ENCODE measurements at places on chromosomes 5 and 9.
A peak's percentile ranks its signal among the peaks of the same experiment; 100 is the strongest.

- DNase-seq: peak; percentile 22
Measured at GRCh38 chr9:18791074-18791473, 241.9 kb downstream of the SAXO1 start.

DNA sequence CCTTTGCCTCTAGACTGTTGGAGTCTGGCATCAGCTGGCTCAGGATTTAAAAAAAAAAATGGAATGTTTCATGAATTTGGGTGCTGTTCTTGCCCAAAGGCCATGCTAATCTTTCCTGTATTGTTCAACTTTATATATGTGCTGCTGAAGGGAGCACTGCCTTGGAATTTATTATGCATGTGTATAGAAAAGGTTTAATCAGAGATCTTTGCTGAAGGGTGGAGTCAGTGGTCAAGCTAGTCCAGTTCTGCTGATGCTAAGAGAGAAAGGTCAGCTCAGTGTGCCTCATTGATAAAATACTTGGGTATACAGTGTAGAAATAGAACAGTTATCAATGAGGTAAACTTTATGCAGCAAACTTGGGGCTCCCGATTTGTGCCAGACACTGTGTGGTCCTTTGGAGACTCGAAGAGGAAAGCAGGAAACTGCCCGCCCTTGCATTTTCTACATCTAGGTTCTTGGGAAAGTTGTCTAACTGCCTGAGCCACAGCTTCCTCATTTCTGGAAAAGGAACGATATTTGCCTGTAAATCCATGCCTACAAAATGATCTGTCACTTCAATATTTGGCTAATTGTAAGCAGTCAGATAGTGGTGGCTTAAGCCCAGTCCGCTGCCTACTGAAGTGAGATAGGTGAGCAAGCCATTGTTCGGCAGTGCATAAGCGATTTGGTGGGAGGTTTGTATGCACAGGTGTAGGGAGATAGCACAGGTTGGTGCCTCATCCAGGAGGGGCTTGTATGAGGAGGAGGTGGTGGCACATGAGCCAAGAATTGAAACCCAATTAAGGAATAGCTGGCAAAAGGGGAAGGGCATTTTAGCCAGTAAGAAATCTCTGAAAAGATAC lies 29.2 kb upstream of the GTF2H2C start:
- no peak for DNase-seq

GRCh38 chr5:143403593-143404415 lies at the start of gene NR3C1:
TSS of gene NR3C1 (minus strand) at chr5:143403686. CDS start at chr5:143400839, 2,847 bp downstream.
- peak; percentile 86 for DNase-seq

GRCh38 chr5:57839025-57839424 lies 356.4 kb upstream of the ACTBL2 start:
- peak; percentile 64 for DNase-seq

DNA sequence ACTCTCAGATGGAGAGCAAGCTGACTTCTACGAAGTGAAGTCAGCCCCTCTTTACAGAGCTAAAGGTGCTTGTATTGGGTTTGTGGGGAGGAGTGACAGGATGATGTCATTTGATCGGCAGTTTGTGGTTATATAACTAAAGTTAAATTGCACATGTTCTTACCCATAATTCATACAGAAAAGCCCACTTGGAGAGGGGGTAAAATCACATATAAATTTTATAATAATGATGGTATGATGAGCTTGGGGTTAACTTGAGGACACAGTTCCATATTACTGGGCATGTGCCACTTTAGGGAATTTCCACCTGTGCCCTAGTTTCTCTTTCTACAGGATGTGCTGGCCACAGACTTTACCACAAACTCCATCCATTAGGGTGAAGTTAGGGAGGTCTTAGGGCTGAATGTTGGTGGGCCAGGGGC lies 1178.6 kb upstream of the CDH9 start:
- DNase-seq: peak; percentile 24

GRCh38 chr5:45171563-45171962 lies 362.8 kb downstream of the MRPS30 start:
- DNase-seq: no peak

DNA sequence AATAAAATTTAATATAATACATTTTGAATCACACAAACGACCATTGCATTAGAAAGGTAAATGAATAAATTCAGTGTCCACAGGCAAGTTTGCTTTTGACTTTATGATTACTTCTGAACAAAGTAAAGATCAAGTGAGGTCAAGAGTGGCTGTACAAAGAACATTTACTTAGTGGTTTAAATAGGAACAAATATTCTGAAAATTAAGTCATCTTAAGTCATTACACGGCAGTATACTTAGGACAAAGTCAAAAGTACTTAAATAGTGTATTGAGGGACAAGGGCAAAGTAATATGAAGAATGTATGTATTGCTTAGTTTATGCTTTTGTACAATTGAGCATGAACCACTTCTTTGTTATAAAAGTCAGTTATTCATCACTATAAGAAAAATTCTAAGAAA lies 1511.2 kb upstream of the CDH9 start:
- no peak for DNase-seq

DNA sequence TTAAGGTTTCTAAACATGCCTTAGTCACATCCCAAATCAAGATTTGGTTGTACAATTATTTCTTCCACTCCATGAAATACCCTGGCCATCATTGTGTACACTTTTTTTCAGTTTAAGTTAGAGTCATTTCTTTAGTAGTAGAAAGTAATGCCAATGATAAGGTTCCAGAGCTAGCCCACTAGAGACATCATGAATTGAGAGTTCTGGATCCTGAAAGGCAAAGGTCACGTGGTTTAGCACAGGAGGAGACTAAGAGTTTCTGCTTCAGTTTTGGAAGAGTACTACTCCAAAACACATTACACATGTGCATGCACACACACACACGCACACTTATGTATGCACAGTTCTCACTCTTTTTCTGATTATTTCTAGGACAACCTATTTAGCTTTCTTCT lies 4.8 kb upstream of the SREK1 start:
- DNase-seq: no peak

DNA sequence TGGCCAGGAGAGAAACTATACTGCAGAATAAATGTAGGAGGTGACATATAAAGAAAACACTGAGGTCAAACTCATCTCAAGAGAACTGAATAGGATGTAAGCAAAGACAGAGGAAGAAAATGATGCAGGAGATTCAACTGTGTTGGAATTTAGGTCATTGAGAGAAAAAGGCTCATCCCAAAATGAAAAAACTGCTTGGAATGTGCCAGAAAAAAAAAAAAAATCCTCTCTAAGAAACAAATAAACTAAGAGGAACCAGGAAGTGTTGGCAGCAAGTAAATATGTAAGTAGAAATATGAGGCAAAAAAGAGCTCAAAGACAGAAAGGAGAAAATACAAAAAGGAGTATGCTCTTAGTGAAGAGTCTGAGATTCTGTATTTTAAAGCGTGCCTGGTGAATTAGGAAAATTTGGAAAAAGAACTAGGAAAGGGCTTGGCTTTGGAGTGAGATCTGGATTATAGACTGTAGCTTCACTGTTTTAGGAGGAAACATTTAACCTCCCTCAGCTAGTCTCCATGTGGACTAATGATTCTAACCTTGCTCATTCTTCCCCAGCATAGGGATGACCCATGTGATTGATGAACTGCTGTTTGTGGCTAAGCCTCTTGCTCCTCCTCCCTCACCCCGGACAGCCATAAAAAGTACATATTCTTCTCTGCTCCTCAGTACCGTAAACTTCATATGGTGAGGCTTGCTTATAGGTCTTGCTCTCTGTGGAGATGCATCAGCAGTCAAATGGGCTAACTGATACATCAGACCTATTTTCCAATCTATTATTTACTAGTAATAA lies 185.6 kb upstream of the POU5F2 start:
- peak; percentile 1 for DNase-seq

GRCh38 chr5:68289498-68289897 lies 73.9 kb downstream of the PIK3R1 start:
- no peak for DNase-seq

DNA sequence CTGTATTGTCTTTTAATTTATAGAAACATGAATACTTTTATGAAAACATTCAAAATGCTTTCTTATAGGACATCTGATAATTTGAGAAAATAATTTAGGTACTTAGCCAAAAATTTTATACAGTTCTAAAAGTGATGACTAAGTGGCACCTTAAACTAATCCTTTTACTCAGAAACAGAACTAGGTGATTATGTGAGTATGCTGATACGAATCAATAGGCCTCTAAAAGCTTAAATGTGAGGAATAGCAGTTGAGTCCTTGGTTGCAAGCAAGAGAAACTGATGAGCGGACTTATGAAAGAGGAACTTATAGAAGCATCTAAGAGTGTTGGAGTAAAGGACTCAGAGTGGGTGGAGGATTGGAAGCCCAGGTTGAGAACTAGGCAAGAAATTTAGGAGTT lies 26.4 kb downstream of the ANXA1 start:
- DNase-seq: no peak

- DNase-seq: no peak
Measured at GRCh38 chr5:108382784-108383330, 959 bp upstream of the FBXL17 start.

GRCh38 chr9:93520523-93520922 lies 55.9 kb upstream of the PHF2 start:
- peak; percentile 10 for DNase-seq

- peak; percentile 89 for DNase-seq
Measured at GRCh38 chr9:98538626-98539031, 170.1 kb downstream of the GABBR2 start.

DNA sequence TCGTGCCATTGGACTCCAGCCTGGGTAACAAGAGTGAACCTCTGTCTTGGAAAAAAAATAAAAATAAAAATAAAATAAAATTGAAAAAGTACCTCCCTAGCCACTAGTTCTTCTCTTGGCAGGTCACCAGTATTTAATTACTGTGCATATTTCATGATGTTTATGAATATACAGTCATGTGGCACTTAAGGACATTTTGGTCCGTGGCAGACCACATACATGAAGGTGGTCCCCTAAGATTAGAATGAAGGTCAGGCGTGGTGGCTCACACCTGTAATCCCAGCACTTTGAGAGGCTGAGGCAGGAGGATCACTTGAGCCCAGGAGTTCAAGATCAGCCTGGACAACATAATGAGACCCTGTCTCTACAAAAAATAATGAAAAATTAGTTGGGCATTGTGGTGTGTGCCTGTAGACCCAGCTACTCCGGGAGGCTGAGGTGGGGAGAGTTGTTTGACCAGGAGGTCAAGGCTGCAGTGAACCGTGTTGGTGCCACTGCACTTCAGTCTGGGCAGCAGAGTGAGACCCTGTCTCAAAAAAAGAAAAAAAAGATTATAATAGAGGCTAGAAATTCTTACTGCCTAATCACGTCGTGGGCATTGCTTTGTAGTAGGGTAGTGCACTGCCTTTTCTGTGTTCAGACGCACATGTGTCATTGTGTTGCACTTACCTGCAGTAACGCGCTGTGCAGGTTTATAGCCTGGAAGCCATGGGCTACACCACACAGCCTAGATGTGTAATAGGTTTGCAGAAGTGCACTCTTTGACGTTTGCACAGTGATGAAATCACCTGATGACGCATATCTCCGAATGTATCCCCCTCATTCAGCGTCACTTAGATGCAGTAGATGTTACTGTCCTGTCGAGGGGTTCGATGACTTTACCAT lies 12.8 kb downstream of the EHMT1 start:
- no peak for DNase-seq

- no peak for DNase-seq
Measured at GRCh38 chr5:135234242-135234641, 164.8 kb downstream of the MACROH2A1 start.

DNA sequence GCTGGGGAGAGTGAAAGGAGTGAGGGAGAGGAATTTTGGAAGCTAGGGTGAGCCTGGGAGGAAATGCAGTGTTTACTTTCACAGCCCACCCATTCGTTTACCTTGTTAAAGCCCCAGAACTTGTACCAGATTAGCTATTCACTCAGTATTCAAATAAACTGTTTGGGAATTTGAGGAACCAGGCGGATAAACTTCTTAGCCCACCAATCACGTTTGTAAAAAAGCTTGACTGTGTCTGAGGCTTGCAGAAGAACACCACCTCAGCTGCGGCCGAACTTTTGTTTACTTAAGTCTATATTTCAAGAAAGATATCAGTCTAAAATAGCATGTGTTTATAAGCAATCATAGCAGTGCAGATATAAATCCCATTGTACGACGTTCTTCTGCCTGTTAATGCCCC lies 5.2 kb upstream of the TLE1 start:
- no peak for DNase-seq

GRCh38 chr9:127705577-127706379 lies 1.0 kb upstream of the CFAP157 start:
- no peak for DNase-seq

DNA sequence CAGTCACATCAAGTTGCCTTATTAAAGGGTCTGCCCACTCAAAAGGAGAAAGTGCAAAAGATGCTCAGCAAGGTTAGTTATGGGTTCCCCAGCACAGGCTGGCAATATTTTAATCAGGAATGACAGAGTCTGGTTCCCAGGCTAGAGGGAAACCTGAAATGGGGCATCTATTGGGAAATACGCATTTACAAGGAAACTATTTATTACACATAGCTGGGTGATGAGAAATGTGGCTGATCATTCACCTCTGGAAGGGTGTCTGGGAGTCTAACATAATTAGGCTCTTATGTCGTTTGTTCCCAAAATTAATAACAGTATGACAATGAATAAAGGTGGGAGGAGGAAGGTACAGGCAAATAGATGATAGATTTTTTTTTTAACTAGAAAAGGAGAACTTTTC lies 314.7 kb downstream of the ENC1 start:
- peak; percentile 45 for DNase-seq

- DNase-seq: peak; percentile 47
Measured at GRCh38 chr5:151612689-151613427, 21.7 kb upstream of the FAT2 start.

DNA sequence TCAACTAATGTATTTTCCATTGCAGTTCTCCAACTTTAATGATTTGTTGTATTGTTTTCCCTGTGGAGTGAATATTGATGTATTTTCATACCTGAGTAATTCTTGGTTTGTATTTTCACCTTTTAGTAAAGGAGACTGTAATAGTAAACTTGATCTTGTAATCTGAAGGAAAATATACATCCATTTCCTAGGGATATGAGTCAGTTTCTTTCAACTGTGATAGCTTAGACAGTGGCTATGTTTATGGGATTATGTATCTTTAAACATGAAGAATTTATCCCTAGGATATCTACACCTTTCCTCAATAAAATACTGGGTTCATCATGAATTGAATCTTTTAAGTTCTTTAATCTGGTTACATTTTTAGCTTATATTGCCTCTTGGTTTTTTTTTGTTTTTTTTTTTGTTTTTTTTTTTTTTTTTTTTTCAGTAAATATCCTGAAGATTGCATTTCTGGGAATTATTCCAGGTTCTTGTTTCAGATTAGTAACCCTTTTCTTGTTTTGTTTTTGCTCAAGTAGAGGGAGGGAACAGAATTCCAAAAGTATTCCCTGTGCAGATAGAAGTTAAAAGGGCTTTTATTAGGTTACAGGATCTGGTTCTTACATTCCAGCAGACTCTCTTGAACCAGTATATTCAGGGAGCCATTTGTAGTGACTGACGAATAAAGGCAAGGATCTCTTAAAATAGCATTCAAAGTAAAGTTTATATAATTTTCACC lies 7.1 kb downstream of the WDR36 start:
- no peak for DNase-seq

- no peak for DNase-seq
Measured at GRCh38 chr5:141683596-141684141, 1.6 kb upstream of the ARAP3 start.

- no peak for DNase-seq
Measured at GRCh38 chr9:126393876-126394275, 67.2 kb downstream of the MVB12B start.
